ENCODE measurements at places on chromosomes 12 and 14. TPM values are rescaled to one million over a fixed set of nuclear protein-coding genes. Genes with fewer than 3 reads are reported as not detected.
A peak's percentile ranks its signal among the peaks of the same experiment; 100 is the strongest.

DNA sequence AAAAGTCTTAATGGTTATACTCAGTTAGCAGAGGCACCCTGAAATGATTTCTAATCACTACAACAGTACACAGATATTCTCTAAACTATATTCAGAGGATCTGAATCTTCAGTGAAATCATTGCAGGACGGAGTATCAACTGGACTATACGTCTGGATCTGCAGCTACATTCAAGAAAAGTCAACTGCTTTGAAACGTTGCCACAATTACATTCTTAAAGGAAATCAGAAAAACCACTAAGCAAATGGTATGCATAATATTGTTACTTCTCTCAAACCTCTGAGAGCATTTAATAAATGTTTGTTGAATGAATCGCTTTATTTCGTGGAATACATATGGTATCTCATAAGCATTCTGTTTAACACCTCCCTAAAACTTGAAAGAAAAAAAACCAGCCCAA is 67.4 kb downstream of the MED13L start:
- DNase-seq: no peak

GRCh38 chr14:81728447-81728846 is 194.8 kb upstream of the SEL1L start:
- DNase-seq: no peak

DNA sequence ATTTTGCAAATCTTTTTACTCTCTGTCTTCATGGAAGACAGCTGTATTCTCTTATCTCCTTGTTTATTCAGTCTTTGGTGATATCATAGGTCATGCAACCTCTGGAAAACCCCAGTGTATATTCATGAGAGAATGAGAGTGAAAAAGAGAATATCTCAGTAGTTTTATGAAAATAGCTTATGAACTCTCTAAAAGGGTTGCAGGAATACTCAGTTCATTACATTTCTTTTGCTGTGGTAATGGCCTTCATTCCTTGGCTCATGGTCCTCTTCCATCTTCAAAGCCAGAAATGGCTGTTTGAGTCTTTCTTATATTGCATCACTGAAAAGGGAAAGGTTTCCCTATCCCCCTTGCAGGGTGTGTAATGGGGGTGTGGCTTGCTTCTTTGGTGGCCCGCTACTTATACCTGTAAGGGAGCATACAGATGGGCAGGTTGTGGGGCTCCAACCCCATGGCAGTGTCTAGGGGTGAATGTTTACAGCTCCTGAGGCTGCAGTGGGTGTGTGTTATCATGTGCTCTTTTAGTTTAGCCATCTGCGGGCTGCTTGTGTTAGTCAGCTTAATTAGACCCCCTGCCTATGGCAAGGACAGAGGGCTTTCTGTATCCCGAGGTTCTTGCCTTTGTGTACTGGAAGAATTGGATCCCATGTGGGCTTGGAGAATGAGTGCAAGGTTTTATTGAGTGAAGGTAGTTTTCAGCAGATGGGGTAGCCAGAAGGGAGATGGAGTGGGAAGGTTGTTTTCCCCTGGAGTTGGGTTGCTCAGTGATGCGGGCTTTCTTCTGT is 150.2 kb downstream of the CCDC91 start:
- peak; percentile 25 for DNase-seq

- DNase-seq: peak; percentile 4
Measured at GRCh38 chr12:71900091-71900490, 38.6 kb upstream of the TPH2 start.

GRCh38 chr14:47626151-47627035 is 49.0 kb downstream of the MDGA2 start:
- DNase-seq: no peak

DNA sequence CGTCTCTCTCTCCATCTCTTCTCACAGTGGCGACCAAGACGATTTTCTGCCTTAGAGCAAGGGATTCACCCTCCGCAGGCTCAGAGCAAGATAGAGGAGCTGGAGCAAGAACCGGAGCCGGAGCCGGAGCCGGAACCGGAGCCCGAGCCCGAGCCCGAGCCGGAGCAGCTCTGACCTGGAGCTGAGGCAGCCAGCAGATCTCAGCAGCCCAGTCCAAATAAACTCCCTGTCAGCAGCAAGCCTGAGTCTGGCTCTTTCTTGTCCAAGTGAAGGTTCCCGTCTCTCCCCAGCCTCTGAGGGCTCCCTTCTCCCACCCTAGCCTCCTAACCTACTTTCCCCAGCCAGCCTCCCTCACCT is 5.9 kb downstream of the LAG3 start:
- peak; percentile 29 for DNase-seq

Gene LDHB
- 629 TPM for total RNA-seq

DNA sequence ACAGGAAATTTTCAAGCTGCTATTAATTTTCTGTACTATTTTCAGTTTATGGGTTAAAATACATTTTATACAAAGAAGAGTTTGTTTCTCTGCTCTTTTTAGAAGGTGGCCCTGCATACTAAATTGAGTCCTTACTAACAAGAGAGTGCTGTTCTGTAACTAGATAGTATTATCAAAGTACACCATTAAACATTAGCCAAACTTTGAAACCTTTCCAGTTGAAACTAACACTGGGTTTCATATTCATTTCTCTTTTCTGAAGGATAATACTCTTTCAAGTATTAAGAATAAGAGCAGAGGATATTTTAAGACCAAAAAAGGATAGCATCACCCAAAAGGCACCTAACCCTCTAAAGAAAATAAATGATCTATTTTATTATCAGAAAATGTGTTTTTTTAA is 47.2 kb downstream of the PEBP1 start:
- no peak for DNase-seq

- no peak for DNase-seq
Measured at GRCh38 chr12:63354969-63355368, 204.0 kb upstream of the AVPR1A start.

- DNase-seq: no peak
Measured at GRCh38 chr14:102584871-102585869, 7.3 kb upstream of the RCOR1 start.

Gene CCDC197
- total RNA-seq: not detected

Gene P3H3
- total RNA-seq: 27.3 TPM

GRCh38 chr12:55743406-55744339 is 751 bp downstream of the GDF11 start:
- peak; percentile 62 for DNase-seq

GRCh38 chr12:118777504-118777903 is 203.8 kb upstream of the SRRM4 start:
- DNase-seq: no peak

Gene KRT8
- 3.5 TPM for total RNA-seq

GRCh38 chr14:99237288-99237687 is 34.7 kb downstream of the BCL11B start:
- no peak for DNase-seq

Gene EXOC3L4
- total RNA-seq: not detected

Gene KLRF1
- total RNA-seq: not detected

GRCh38 chr12:15672671-15673270 is 116.4 kb downstream of the EPS8 start:
- DNase-seq: no peak

Gene KRT82
- total RNA-seq: not detected

GRCh38 chr14:102493585-102493984 is 16.0 kb downstream of the ANKRD9 start:
- no peak for DNase-seq

Gene NCAPD2
- total RNA-seq: 106 TPM

- peak; percentile 50 for DNase-seq
Measured at GRCh38 chr14:97634751-97635150, 837.6 kb downstream of the VRK1 start.

GRCh38 chr14:51926449-51926848 is 62.9 kb upstream of the RTRAF start:
- DNase-seq: no peak
